Vagina (tissue), 2 donors: ENCODE measurements at places on chromosomes 6 and 20. TPM values are rescaled to one million over a fixed set of nuclear protein-coding genes. Genes with fewer than 3 reads are reported as not detected.

DNA sequence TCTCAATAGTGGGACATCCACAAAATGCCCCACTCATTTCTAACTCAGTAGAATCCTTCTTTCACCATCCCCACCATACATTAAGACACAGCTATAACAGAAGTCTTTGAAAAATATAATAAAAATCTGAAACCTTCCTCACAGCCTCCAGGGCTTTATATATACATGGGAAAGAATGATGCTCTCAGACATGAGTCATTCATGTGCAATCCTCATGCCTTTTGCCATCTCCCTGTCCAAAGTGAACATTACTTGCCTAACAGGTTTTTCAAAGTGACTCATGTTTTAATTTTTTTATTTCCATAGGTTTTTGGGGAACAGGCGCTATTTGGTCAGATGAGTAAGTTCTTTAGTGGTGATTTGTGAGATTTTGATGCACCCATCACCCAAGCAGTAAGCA lies 162.7 kb downstream of the RALGAPA2 start:
- H3K4me3 ChIP-seq = no peak overlapping the region
- H3K4me1 ChIP-seq = peaks cover 9% of the 10 kb centered on the region
- H3K36me3 ChIP-seq = peaks cover 1% of the 10 kb centered on the region
- no peaks in the 10 kb centered on the region for H3K27me3 ChIP-seq
- no peak for DNase-seq

GRCh38 chr20:48716086-48716485 lies 111.7 kb downstream of the PREX1 start:
- H3K27me3 ChIP-seq = no peaks in the 10 kb centered on the region
- no peaks in the 10 kb centered on the region for H3K36me3 ChIP-seq
- peaks cover 6% of the 10 kb centered on the region for H3K4me1 ChIP-seq
- no peak overlapping the region for H3K4me3 ChIP-seq
- H3K27ac ChIP-seq = no peak overlapping the region

DNA sequence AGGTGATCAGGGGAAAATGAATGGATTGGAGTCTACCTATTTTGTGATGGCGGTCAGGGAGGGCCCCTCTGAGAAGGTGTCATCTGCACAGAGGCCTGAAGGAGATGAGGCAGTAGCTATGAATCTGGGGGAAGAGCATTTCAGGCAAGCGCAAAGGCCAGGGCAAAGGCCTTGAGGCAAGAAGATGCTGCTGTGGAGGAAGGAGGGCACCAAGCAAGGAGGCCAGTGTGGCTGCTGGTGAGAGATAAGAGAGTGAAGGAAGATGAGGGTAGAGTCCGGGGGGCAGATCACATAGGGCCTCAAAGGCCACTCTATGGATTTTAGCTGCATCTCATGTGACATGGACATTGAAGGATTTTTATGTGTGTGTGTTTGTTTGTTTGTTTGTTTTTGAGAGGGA lies 20.6 kb upstream of the CSNK2A1 start:
- no peaks in the 10 kb centered on the region for H3K27me3 ChIP-seq
- DNase-seq = no peak
- no peaks in the 10 kb centered on the region for H3K4me1 ChIP-seq
- no peak overlapping the region for H3K27ac ChIP-seq
- no peaks in the 10 kb centered on the region for H3K36me3 ChIP-seq

DNA sequence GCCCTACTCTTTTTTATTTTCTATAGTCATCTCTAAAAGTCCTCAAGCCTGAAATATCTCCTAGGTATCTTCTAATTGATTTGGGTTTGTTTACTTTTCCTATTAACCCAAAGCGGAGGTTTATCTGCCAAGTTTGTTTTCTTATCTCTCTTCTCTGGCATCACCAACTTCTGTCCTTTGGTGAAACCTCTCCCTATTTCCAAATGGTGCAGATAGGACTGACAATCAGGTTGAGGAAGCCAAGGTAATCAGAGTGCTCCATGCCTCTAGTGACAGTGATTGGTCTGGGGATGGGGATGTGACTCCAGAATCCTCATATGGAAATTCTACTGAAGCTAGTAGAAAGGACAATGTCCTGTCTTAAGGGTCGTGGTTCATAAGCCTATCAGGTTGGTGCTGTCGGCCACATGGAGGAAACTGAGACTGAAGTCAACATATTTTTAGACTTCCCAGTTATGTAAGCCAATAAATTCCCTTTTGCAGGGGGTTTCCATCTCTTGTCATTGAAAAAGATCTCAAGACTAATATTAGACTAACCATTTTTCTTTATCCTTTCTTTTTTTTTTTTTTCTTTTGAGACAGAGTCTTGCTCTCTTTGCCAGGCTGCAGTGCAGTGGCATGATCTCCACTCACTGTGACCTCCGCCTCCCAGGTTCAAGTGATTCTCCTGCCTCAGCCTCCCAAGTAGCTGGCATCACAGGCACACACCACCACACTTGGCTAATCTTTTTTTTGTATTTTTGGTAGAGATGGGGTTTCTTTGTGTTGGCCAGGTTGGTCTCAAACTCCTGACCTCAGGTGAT lies 28.0 kb downstream of the KIF6 start:
- no peaks in the 10 kb centered on the region for H3K36me3 ChIP-seq
- H3K27ac ChIP-seq = no peak overlapping the region
- no peaks in the 10 kb centered on the region for H3K4me1 ChIP-seq
- H3K4me3 ChIP-seq = no peak overlapping the region

- no peak overlapping the region for H3K27ac ChIP-seq
- peaks cover 22% of the 10 kb centered on the region for H3K4me1 ChIP-seq
- no peaks in the 10 kb centered on the region for H3K36me3 ChIP-seq
- H3K4me3 ChIP-seq = no peak overlapping the region
Measured at GRCh38 chr20:23125159-23125558, 39.0 kb upstream of the CD93 start.

DNA sequence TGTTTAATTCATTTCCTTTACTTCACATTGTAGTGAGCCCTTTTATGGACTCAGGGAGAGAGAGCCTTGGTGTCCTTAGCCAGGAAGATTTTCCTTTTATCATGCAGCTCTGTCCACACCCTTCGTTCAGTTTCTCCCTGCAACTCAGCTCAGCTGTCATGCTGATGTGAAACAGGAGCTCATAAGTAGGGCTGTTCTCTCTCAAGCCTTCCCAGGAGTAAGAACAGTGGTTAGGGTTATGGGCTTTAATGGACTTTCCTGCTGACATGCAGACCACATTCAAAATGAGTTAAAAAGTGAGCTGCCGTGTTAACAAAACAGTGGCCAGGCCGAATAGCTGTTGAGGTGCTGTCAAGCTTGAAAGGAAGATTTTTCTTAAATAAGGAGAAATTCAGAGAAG lies 104.1 kb downstream of the BCKDHB start:
- no peaks in the 10 kb centered on the region for H3K27me3 ChIP-seq
- H3K4me1 ChIP-seq = no peaks in the 10 kb centered on the region
- H3K36me3 ChIP-seq = no peaks in the 10 kb centered on the region
- H3K27ac ChIP-seq = no peak overlapping the region
- no peak overlapping the region for H3K4me3 ChIP-seq

DNA sequence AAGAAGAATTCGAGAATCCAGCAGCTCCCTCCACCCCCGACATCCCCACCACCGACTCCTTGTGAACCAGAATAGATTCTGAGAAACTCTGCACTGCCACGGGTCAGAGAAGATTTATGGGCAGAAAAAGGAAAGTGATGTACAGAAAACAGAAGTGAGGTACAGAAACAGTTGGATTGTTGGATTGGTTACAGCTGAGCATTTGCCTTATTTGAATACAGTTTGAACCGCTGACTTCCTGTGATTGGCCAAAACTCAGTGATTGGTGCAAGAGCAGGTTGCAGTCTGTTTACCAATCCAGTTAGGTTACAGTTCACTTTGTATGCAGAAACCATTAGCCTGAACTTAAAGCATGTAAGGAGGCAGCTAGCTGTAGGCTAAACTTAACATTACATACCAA lies 131.2 kb upstream of the HDDC2 start:
- H3K36me3 ChIP-seq = no peaks in the 10 kb centered on the region
- H3K27ac ChIP-seq = no peak overlapping the region
- no peak for DNase-seq
- H3K4me3 ChIP-seq = no peak overlapping the region

Gene APMAP
- total RNA-seq = 29.7 TPM

Gene EFCAB8
- not detected for total RNA-seq

Gene CST8
- total RNA-seq = not detected

Gene VSTM2L
- not detected for total RNA-seq
